ENCODE measurements at places on chromosomes 11 and 22.
A peak's percentile ranks its signal among the peaks of the same experiment; 100 is the strongest.

DNA sequence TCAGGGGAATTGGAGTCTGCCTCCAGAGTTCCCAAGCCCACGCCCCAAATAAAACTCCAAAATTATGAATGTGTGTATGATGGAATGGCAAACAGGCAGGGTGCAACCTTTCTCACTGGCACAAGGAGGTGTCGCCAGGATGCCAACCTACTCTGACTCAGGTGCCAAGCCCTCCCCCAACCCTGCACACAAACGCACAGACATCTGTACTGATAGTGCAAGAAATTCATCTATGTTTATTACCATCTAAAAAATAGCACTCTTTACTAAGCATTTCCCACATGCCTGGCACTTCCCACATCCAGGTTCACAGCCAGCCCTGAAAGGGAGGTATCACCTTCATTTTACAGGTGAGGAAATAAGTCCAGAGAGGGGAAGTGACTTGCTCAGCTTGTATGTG, 1.2 kb downstream of the PLA2G3 start:
- no peak for DNase-seq

GRCh38 chr11:65290448-65291165, 24.1 kb upstream of the CDC42EP2 start:
- DNase-seq, result peak; percentile 39

DNA sequence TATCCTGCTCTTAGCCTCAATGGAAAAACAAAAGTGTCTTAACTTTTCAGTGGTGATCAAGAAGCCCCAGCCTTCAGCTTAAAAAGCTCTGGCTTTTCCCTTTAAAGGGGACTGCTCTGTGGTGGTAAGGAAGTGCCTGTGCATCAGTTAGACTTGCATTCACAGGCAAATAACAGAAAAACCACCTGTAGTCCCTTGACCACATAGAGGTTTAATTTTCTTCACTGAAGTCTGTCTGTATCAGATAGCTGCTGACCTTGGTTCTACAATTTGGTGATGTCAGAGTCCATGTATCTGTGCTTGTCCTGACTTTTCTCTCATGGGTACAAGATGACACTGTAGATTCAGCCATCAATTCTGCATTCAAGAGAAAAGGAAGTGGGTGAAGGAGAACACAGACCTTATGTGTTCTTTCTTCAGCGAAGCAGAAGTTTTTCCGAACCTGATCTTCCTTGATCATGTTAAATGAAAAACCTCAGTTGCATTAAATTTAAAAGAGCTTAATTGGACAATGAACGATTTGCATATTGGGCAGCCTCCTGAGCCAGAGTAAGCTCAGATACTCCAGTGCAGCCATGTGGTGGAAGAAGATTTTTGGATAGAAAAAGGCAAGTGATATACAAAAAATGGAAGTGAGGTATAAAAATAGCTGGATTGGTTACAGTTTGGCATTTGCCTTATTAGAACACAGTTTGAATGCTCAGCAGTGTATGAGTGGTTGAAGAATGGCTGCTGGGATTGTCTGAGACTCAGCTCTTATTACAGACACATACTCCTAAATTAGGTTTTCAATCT, 43.2 kb upstream of the RDX start:
- DNase-seq, result no peak

DNA sequence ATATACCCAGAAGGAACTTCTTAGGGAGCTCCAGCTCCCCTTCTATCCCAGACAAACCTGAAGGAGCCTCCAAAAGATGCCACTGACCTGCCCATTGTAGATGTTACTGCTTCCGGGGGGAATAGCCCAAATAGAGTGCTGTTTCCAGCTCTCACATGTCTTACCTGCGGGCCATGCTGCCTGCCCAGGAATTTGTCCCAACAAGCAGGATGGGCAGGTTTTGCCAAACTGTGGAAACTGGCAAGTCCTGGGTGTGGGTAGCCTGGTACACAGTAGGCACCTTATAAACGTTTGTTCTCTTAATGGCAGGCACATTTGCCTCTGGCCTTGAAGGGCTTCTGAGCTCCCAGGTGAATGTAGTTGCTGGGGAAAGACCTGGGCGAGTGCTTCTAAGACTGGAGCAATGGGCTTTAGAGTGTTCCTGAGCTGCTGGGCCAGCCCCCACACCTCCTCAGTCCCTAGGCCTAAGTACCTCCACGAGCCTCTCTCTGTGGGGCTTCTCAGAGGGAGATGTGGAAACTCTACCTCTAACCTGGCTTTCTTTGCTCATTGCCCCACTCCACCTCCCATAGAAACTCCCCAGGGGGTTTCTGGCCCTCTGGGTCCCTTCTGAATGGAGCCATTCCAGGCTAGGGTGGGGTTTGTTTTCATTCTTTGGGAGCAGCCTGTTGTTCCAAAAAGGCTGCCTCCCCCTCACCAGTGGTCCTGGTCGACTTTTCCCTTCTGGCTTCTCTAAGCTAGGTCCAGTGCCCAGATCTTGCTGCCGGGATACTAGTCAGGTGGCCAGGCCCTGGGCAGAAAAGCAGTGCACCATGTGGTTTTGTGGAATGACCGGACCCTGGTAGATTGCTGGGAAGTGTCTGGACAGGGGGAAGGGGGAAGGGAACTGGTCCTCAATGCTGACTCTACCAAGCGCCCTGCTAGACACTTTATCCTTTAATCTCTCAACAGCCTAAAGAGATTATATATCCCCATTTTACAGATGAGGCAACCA, 37.2 kb downstream of the LIMK2 start:
- DNase-seq, result peak; percentile 31

DNA sequence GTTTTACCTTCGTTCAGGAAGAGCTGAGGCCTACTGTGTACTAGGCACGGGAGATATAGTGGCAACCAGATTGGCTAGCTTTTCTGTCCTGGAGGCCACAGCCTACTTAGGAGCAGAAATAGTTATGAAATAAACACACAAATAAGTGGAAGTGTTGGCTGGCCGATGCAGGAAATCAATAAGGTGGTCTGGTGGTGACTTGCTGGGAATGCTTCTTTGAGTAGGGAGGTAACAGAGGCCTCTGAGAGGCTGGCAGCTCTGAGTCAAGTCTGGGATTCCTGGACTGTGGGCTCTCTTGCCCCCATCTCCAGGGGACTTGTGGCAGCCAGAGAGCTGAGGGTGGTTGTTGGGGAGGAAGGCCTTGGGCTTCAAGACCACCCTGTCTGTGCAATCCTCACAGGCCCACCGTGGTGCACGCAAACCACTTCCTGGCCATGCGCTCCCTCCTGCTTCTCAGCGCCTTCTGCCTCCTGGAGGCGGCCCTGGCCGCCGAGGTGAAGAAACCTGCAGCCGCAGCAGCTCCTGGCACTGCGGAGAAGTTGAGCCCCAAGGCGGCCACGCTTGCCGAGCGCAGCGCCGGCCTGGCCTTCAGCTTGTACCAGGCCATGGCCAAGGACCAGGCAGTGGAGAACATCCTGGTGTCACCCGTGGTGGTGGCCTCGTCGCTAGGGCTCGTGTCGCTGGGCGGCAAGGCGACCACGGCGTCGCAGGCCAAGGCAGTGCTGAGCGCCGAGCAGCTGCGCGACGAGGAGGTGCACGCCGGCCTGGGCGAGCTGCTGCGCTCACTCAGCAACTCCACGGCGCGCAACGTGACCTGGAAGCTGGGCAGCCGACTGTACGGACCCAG, 4.1 kb downstream of the SERPINH1 start:
- no peak for DNase-seq

DNA sequence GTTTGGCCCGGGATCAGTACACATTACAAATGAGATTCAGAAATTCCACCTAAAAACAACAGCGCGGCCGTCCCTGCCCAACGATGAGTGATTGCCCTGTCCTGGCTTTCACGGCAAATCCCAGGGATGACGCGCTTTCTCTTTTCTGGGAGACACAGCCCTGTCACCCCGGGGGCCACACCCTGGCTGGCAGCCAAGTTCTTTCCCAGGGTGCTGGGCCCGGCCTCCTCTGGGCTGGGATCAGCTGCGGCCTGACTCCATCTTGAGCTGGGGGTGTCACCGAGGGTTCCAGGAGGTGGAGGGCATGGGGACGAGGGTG, 82.7 kb downstream of the FBLN1 start:
- DNase-seq, result no peak

DNA sequence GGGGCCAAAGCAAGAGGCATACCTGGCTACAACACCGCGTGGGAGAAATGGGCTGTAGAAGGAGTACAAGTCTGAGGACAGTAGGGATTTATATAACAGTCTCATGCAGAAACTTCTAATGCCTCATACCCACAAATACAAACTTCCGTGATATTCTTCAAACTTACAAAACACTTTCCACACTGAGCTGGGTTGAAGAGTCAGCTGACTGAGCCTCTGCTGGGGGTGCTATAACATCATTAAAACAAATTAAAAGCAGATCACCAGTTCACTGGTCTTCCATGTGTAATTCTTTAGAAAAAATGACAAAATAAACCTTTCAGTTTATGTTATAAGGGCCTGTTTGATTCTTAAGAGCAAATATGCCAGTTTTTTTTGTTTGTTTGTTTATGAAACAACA, 92.0 kb downstream of the MUC15 start:
- no peak for DNase-seq

GRCh38 chr11:106585061-106585460, 433.2 kb downstream of the GUCY1A2 start:
- no peak for DNase-seq

DNA sequence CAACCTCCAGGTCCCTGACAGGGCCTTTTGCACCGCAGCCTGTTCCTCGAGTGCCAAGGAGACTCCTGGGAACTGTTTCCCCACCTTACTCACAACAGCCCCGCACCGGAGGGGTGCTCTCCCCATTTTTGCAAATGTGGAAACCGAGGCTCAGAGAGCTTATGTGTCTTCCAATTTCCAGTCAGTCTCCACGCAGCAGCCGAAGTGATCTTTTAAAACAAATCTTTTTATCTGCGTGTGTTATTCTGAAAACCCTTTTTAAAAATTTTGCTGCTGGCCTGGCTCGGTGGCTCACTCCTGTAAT, 409 bp upstream of the TMEM134 start:
- no peak for DNase-seq

DNA sequence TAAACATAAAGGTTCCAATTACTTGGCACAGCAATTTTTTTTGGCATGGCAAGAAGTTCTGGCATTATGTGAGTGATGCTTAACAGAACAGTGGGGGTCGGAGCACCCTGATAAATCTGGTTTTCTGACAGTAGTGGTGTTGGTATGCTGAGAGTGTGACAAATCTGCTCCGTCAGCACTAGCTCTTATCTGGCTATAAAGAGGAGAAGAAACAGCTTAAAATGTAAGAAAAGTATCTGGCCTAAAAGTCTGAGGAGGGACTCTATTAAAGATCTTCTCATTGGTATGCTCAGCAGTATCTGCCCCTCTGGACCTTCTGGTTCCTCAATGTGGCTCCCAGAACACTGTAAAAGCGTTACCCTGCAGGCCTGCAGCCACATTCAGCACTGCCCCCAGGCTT, 137.4 kb downstream of the PLEKHA7 start:
- DNase-seq, result no peak

GRCh38 chr11:22079133-22079872, 113.6 kb upstream of the ANO5 start:
- no peak for DNase-seq

Measured in substantia nigra (tissue), 51 donors.